Stimulated activated CD8-positive, alpha-beta memory T cell treated with anti-CD3 and anti-CD28 coated beads, Interleukin-4, amount 100 ng/mL, for 24 hours (primary cell): ENCODE measurements at places on chromosomes 16 and 17.

DNA sequence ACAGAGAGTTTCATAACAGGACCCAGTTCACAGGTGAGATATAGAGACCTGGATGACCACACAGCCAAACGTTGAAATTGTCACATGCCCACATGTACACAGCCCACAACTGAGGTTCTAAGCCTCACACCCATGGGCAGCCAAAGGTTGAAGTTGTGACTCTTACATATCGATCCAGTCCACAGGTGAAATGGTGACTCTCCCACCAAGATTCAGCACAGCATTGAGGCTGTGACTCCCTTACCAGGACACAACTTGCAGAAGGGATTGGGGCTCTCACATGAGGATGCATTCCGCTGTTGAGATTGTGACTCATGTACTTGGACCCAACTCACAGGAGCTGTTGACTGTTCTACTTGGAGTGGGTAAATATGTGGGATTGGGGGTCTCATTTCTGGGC is 1836.4 kb downstream of the TP53TG3F start:
- DNase-seq, result no peak

DNA sequence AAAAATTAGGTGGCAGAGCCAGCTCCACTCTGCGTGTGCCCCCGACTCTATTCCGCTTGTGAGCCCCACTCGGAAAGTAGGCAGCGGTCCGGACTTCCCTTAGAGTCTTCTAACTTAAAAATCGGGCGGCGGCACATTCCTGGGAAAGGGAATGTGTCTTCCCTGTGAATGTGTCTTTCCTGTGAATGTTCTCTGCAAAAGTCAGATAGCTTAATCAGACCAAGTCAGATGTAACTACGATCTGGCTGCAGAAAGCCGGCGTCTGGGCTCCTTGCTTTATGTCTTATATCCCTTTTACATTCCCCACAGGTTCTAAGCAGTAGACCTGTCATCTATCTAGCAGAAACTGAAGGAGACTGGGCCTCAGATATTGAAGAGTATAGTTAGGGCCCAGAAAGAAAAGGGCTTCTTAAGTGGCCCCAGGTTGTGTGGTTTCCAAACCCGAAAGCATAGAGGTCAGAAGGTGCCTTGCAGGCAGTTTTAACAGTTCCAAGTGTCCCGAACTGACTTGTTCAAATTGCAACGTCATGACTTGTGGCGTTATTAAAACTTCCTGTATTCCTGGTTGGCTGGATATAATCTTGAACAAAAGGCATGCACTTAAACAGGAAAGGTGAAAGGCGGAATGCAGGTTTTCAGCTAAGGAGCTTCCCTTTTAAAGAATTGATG is 601 bp downstream of the PHKB start:
- no peak for DNase-seq

GRCh38 chr17:14731591-14731990 is 430.7 kb downstream of the HS3ST3B1 start:
- DNase-seq, result no peak

DNA sequence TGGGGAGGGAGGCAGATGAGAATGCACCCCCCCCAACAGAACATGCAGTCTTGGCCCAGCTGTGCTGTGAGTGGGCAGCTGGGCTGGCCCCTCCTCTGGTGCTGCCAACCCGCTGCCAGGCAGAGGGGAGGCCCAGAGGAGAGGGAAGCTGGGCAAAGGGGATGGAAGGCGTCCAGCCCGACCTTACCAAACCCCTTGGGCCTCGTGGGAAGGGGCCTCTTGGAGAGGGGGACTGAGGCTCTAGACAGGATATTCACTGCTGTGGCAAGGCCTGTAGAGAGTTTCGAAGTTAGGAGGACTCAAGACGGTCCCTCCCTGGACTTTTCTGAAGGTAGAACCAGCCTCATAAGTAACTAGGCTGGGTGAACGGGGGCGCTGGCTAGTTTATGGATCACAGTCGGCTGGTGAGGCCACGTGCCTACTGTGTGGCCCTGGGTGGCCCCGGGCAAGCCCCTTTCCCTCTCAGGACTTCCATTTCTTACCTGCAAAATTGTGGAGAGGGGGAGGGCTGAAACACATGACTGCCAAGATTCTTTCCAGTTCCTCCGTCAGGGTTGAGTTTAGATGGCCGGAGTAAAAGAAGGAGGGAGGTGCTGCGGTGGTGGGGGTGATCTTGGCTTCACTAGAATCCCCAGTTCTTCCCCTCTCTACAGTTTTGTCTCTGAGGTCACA is 857 bp upstream of the STAT5A start:
- no peak for DNase-seq

DNA sequence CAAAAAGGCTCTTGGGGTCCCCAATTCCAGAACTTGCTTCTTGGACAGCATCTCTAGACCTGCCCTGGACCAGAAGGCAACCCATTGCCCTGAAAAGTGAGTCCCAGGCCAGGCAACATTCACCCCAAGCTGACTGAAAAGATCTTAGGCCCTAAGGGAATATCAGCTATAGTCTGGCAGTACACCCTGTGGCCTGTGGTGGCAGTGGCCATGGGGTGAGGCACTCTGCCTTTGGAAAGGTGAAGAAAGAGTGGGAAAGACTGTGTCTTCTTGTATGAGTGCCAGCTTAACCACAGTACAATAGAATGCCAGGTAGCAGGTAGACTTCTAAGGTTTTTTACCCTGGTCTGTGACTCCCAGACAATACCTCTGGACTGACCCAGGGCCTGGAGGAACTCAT is 564.5 kb downstream of the CDH8 start:
- no peak for DNase-seq

GRCh38 chr16:88013091-88013609 is 61.9 kb downstream of the BANP start:
- no peak for DNase-seq

DNA sequence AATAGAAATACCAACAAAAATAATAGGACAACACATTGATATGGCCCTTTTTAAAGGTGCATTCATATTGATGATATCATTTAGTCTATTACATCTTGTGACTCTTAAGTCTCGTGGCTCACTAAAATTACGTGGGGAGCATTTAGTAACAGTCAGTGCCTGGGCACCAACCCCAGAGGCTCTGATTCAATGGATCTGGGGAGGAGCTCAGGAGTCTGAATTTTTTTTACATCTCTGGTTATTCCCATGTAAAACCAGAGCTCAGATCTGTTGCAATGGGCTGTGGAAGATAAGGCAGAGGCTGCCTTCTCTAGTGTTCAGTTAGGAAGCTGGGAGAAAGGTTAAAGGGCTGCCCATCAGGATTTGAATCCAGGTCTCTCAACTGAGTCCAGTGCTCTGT is 549.9 kb upstream of the CDH5 start:
- no peak for DNase-seq

GRCh38 chr16:46689365-46690280 is at the start of gene ORC6:
Gene ORC6, plus strand, starts transcription at chr16:46689659. Its CDS starts 47 bp downstream, at chr16:46689706.
- peak; percentile 95 for DNase-seq

DNA sequence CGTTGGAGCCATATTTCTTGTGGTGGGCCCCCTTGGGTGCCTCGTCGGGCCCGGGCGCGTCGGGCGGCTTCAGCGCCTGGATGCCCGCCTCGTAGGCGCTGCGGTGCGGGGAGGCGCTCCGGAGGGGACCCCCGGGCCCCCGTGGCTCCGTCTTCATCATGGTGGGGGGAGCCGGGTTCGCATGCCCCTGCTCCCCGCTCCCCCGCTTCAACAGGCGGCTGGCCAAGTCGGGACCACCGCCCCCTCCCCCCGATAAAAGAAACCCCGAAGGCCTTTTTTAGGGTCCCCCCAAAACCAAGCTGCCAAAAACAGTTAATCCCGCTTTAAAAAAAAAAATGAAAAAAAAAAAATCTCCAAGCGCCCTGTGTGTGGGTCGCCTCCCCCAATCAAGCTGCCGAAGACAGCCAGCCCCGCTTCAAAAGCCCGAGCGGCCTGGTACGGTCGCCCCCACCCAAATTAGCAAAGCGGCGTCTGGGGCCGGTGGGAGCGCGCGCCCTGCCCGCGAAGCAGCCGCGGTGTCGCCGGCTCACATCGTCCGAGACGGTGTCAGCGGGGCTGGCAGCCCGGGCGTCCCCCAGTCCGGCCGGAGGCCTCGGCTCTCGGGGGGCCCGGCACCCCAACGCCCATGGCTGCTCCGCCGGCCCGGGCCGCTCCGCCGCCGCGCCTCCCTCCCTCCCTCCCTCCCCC is at the start of gene PPP1R9B:
TSS of gene PPP1R9B (minus strand) at position 324 of the 687 bp plus-strand sequence. CDS start at position 160, 164 bp downstream.
- no peak for DNase-seq

DNA sequence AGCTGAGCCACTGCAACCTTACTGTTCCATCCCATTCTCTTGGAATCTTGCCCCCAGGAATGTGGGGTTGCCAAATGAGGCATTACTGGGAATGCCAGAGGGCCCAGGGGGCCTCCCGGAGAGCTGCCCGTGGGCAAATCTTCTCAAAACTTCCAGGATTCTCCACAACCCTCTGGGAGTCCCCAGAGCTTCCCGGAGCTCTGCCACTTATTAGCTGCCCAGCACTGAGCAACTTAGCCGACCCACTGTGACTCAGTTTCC is 306.0 kb downstream of the FOXL1 start:
- DNase-seq, result no peak

GRCh38 chr17:59257101-59257500 is 36.8 kb downstream of the GDPD1 start:
- no peak for DNase-seq

DNA sequence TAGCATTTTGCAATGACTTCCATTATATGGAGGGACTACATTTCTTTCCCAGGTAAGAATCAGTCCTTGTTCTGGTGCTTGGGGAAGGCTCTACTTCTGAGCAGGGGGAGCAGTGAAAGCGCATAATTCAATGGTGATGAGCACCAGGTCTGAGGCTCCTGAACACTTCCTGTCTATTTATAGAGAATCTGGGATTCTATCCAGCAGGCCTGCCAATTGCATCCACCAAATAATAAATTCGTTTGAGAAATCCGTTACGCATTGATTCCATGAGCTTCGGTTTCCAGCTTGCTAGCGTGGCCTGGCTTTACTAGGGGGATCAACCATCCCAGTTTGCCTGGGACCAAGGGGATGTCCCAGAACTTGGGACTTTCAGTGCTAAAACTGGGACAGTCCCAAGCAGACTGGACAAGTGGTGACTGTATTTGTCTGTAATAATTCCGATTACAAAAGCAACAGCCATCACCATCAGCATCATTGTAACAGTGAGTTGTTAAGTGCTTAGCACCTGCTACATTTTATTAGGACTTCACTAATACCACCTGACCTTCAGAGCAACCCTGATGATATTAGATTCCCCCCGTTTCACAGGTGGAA is 349.9 kb downstream of the MAF start:
- DNase-seq, result no peak

DNA sequence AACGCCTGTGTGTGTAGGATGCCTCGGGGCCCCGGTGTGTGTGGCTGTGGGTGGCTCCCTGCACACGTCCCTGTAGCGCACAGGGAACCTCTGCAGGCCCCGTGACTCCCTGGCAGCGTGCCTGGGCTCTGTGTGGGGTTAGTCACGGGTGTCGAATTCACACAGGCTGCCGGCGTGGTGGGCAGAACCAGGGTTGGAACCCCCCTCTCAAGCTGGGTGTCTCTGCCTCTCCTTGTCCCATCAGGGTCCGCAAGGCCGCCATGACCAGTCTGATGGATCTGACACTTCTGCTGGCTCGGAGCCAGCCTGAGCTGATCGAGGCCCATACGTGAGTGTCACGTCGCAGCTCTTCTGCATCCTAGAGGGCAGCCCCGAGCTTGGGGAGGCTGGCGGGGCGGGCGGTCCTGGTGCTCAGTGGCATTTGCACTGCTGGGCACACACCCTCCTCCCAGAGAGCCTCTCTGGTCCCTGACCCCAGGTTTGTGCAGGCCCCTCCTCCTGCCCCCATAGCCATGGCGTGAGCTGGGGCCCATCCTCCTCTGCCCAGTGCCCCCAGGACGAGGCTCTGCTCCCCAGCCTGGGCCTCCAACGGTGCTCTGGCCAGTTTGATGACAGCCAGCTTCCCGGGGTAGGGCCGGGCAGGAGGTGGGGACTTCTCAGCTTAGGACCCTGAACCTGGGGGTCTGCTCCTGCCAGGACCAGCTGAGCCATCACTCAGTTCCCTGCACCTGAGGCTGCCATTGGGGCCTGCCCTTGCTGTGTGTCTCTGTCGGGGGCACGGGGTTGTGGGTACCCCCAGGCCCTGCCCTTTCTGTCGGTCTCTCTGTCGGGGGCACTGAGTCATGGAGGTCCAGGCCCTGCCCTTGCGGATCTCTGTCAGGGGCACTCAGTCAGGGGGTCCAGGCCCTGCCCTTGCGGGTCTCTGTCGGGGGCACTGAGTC is 88.1 kb upstream of the ZNF750 start:
- DNase-seq, result no peak

- no peak for DNase-seq
These were observed 71.0 kb downstream of the COPRS start for GRCh38 chr17:31787857-31788570.

DNA sequence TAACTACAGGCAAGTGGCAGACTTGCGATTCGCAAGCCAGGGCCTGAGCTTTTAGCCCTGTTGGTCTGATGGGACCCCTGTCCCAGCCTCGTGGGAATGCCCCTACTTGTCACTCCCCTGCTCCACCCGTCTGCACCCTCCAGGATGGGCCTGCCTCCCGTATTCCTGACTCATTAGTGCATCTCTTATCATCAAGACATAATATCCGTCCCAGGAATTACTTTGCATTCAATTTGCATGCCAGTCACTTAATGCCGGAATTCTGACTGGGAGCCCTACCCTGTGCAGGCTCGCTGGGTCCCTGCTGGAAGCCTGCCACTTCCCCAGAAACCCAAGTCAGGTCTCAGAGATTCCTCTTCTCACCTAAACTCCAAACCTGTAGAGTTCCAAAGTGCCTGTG is 3.3 kb downstream of the PRSS53 start:
- no peak for DNase-seq

- DNase-seq, result no peak
These were observed 172.7 kb downstream of the TANC2 start for GRCh38 chr17:63138713-63139112.

DNA sequence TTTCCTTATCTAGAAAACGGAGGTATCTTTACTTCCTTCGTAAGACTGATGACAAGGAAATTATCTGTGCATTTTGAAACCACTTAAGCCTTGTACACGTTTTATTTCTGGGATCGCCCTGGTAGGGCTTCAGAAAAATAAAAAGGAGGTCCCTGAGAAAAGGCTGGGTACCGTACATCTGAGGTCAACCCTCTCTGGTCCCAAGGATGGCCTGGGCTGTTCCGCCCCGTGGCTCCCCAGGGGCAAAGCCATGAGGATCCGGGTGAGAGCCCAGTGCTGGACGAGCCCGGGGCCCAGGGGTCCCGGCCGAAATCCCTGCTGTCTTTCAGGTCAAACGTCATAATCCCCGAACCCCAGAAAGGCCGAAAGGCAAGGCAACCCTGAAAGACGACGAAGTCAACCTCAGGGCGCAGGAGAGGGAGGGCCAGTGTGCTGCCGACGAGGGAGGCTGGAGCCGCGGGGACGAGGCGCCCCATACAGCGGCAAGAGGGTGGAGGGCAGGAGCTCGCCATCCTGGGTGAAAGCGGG is 656 bp upstream of the FUS start:
- no peak for DNase-seq
